ENCODE measurements at places on chromosomes 13 and 19. TPM values are rescaled to one million over a fixed set of nuclear protein-coding genes. Genes with fewer than 3 reads are reported as not detected.

Gene DCT
- total RNA-seq, result not detected

Gene RNF17
- total RNA-seq, result not detected

Gene ZNF20
- total RNA-seq, result 0.88 TPM

Gene C3
- total RNA-seq, result not detected

Gene ZNF324B
- total RNA-seq, result 6.9 TPM

Gene SMIM44
- total RNA-seq, result not detected

Gene SLC8A2
- total RNA-seq, result not detected

Gene PRTN3
- total RNA-seq, result not detected

Gene ELANE
- not detected for total RNA-seq

Gene ESD
- 81.1 TPM for total RNA-seq

Gene TNNI3
- total RNA-seq, result not detected

Gene ZNF285
- 3.6 TPM for total RNA-seq

Gene PODNL1
- total RNA-seq, result not detected

Gene HRC
- not detected for total RNA-seq

Gene SERPINE3
- total RNA-seq, result not detected

Gene SLC1A6
- total RNA-seq, result not detected

Gene SLC7A9
- not detected for total RNA-seq

Gene CYP4F11
- not detected for total RNA-seq

Gene ZNF837
- 1.4 TPM for total RNA-seq

Gene CGB1
- total RNA-seq, result not detected

Gene FAM216B
- total RNA-seq, result not detected

Gene SULT2A1
- not detected for total RNA-seq

Gene SIGLEC7
- total RNA-seq, result not detected

Gene PTPRH
- 1.00 TPM for total RNA-seq

Gene ZNF850
- total RNA-seq, result 3.6 TPM

Gene SLC6A16
- 1.6 TPM for total RNA-seq

Gene PSG1
- total RNA-seq, result not detected

Gene IL17D
- 6.1 TPM for total RNA-seq

Gene ZNF749
- total RNA-seq, result 8.9 TPM

Gene SIAH3
- not detected for total RNA-seq

Gene PSG11
- total RNA-seq, result not detected

Gene ATP1A3
- not detected for total RNA-seq

Gene MCF2L
- 0.58 TPM for total RNA-seq

Data from endothelial cell of umbilical vein (primary cell).